CD4-positive, alpha-beta memory T cell (primary cell): ENCODE measurements at places on chromosomes 7 and 10. TPM values are rescaled to one million over a fixed set of nuclear protein-coding genes. Genes with fewer than 3 reads are reported as not detected.

MICALL2 gene
- total RNA-seq = 2.6 TPM

ZNRF2 gene
- 39.4 TPM for total RNA-seq

VGF gene
- total RNA-seq = not detected

ACTR3C gene
- 17.8 TPM for total RNA-seq

BTBD16 gene
- not detected for total RNA-seq

HOXA7 gene
- total RNA-seq = not detected

MET gene
- 0.47 TPM for total RNA-seq

HMX3 gene
- total RNA-seq = not detected

DNA sequence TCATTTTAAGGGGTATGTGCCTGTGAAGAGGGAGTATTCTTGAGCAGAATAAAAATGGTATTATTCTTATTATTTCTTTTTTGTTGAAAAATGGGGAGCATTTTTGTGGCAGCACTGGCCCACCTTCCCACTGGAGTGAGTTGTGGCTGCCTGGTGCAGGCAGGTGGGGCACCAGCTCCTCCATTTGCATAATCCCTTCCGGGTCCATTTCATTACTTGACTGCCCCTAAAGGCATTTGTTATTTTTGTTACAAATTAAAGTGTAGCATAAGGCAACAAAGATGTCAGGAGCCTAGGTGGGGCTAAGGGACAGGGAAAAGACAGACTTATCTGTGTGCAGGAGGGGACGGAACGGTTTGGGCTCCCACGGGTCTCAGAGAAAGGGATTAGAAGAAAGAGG lies 26.8 kb downstream of the GOLGA7B start:
- H3K27me3 ChIP-seq = no peaks in the 10 kb centered on the region
- H3K27ac ChIP-seq = no peak overlapping the region
- no peak for DNase-seq
- no peaks in the 10 kb centered on the region for H3K36me3 ChIP-seq

GRCh38 chr7:34396437-34397064 lies 261.5 kb upstream of the NPSR1 start:
- H3K4me3 ChIP-seq = no peak overlapping the region
- no peak overlapping the region for H3K27ac ChIP-seq
- no peaks in the 10 kb centered on the region for H3K27me3 ChIP-seq
- H3K4me1 ChIP-seq = no peaks in the 10 kb centered on the region

GRCh38 chr10:10786109-10787090 lies 231.3 kb upstream of the CELF2 start:
- H3K4me1 ChIP-seq = no peaks in the 10 kb centered on the region
- H3K27me3 ChIP-seq = no peaks in the 10 kb centered on the region
- H3K27ac ChIP-seq = no peak overlapping the region
- DNase-seq = no peak

- H3K4me3 ChIP-seq = no peak overlapping the region
- H3K27ac ChIP-seq = no peak overlapping the region
- no peak for DNase-seq
- no peaks in the 10 kb centered on the region for H3K4me1 ChIP-seq
- H3K36me3 ChIP-seq = no peaks in the 10 kb centered on the region
- H3K27me3 ChIP-seq = no peaks in the 10 kb centered on the region
These were observed 37.4 kb upstream of the CALD1 start for GRCh38 chr7:134741907-134742635.

- no peaks in the 10 kb centered on the region for H3K36me3 ChIP-seq
- H3K27me3 ChIP-seq = no peaks in the 10 kb centered on the region
- no peaks in the 10 kb centered on the region for H3K4me1 ChIP-seq
- H3K27ac ChIP-seq = no peak overlapping the region
- DNase-seq = no peak
These were observed 10.1 kb downstream of the TBC1D12 start for GRCh38 chr10:94412449-94412848.

DNA sequence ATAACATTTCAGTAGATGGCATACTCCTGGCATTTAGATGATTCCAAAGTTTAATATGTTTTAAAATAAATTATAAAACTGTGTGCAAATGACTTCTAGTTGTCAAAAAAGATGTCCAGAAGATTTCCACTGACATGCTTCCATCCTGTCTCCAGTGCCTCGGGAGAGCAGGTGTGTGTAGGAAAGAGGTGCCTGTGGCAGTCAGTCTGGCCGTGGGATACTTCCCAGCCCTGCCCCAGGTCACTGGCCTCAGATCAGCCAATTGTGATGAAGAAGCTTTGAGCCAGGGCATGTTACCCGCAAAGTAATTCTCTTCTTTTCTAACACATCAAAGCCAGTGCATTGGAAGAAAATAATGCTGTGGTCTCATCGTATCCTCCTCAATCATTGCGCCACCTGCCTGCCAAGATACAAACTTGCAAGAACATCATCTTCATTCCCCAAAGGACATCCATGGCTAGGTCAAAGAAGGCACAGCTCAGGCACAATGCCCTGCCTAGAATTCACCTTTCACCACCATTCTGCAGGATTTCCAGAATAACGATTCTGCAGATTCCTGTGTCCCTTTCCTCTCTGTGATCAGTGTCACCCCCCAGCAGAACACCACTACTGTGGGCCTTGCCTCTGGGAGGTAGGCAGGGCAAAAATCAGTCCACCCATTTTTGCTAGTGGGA lies 6.3 kb upstream of the KCNMA1 start:
- no peak overlapping the region for H3K4me3 ChIP-seq
- DNase-seq = no peak
- H3K27me3 ChIP-seq = peaks cover 5% of the 10 kb centered on the region
- H3K4me1 ChIP-seq = no peaks in the 10 kb centered on the region
- no peaks in the 10 kb centered on the region for H3K36me3 ChIP-seq

- no peaks in the 10 kb centered on the region for H3K27me3 ChIP-seq
- no peak overlapping the region for H3K27ac ChIP-seq
- no peak for DNase-seq
- H3K4me3 ChIP-seq = no peak overlapping the region
- H3K36me3 ChIP-seq = no peaks in the 10 kb centered on the region
These were observed 13.5 kb downstream of the MYOF start for GRCh38 chr10:93468461-93469213.

GRCh38 chr7:113394856-113395255 lies 276.5 kb upstream of the SMIM30 start:
- H3K27ac ChIP-seq = no peak overlapping the region
- no peak for DNase-seq
- no peaks in the 10 kb centered on the region for H3K36me3 ChIP-seq
- H3K4me3 ChIP-seq = no peak overlapping the region

DNA sequence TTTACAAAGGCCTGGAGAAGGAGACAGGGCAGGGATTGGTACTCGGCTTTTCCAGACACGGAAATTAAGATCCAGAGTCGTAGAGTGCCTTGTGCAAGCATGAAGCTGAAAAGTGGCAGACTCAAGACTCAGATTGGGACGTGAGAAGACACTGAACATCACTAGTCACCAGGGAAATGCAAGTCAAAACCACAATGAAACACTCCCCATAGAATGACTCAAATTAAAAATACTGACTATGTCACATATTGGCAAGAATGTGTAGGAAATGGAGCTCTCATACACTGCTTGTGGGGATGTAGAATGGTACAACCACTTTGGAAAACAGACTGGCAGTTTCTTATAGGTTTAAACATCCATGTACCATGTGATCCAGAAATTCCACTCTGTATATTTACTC lies 472.0 kb downstream of the RPS24 start:
- no peaks in the 10 kb centered on the region for H3K4me1 ChIP-seq
- H3K27ac ChIP-seq = no peak overlapping the region
- no peaks in the 10 kb centered on the region for H3K36me3 ChIP-seq
- no peaks in the 10 kb centered on the region for H3K27me3 ChIP-seq
- no peak for DNase-seq

DNA sequence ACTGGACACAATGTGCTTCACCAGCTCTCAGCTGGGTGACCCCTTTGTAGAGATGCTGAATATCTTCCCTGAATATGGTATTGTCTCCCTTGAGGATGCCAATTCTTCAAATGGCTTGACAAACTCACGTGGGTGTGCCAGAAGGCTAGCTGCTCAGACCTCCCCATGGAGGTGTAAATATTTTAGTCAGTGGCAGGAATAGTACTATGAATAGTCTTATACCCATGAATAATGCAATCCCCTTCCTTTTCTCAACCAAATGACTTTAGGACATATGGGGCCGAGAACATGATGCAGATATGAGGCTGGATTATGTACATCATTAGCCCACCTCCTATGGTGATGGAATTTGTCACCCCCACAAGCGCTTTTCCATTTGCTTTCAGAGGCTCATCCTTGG lies 401.8 kb downstream of the ADRA2A start:
- H3K36me3 ChIP-seq = no peaks in the 10 kb centered on the region
- H3K27ac ChIP-seq = no peak overlapping the region
- H3K4me3 ChIP-seq = no peak overlapping the region
- H3K4me1 ChIP-seq = no peaks in the 10 kb centered on the region

DNA sequence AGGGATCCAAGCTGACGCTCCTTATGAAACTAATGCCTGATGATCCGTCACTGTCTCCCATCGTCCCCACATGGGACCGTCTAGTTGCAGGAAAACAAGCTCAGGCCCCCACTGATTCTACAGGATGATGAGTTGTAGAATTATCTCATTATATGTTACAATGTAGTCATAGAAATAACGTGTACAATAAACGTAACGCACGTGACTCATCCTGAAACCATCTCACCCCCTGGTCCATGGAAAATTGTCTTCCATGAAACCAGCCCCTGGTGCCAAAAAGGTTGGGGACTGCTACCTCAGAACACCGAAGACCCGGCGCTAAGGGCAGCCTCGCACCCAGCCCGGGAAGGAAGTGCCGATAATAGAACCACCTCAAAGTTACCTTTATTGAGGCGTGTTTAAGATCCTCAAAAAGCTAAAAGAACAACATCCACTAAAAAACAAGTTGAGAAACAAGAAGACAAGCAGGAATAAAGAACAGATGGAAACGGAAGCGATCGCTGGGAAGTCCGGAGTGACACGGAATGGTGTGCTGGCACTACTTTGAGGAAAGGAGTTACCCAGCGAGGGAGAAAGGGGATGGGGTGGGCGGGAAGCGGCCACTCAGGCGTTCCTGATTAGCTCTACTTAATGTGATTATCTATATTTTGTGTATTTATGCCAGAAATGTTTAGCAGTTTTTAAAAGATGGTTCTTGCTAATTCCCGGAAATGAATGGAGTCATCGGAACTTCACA lies 50.1 kb upstream of the PRKAR1B start:
- DNase-seq = no peak
- H3K27ac ChIP-seq = no peak overlapping the region
- peaks cover 12% of the 10 kb centered on the region for H3K36me3 ChIP-seq
- no peak overlapping the region for H3K4me3 ChIP-seq
- H3K4me1 ChIP-seq = no peaks in the 10 kb centered on the region

- H3K36me3 ChIP-seq = no peaks in the 10 kb centered on the region
- H3K27ac ChIP-seq = no peak overlapping the region
- H3K27me3 ChIP-seq = no peaks in the 10 kb centered on the region
These were observed 55.0 kb downstream of the CDH23 start for GRCh38 chr10:71451754-71452153.

- no peaks in the 10 kb centered on the region for H3K27me3 ChIP-seq
- DNase-seq = no peak
- H3K4me1 ChIP-seq = no peaks in the 10 kb centered on the region
- H3K27ac ChIP-seq = no peak overlapping the region
- H3K36me3 ChIP-seq = peaks cover 62% of the 10 kb centered on the region
These were observed 33.9 kb downstream of the BNIP3 start for GRCh38 chr10:131947631-131948347.

DNA sequence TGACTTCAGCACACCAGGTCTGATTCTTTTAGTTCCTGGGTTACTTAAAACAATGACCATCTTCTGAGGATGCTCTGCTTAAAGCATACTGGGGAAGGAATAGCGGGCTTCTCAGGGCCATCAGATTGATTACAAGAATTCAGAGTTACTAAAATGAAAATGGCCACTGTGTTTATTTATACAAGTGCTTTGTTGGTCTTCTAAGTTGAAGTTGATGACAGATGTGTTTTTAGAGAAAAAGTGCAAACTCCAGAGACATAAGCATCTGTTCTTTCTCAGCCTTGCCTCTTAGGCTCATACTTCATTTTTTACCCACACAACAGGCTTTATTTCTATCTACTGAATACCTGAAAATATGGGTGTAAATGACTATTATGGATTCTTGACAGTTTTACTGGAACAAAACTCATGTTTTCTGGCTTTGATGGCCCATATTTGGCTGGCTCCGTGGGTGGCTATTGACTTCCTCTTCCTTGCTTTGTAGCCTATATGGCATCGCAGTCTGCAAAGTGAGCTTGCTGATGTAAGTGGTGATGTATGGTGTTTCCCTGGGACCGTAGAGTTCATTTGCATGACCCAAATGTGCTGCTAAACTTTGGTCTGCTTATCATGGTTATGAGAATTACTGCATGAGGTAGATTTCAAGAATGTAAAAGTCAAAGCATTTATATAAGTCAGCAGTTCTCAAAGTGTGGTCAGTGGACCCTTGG lies 121.3 kb downstream of the BMPER start:
- H3K27ac ChIP-seq = no peak overlapping the region
- DNase-seq = no peak
- no peak overlapping the region for H3K4me3 ChIP-seq
- H3K4me1 ChIP-seq = no peaks in the 10 kb centered on the region

DNA sequence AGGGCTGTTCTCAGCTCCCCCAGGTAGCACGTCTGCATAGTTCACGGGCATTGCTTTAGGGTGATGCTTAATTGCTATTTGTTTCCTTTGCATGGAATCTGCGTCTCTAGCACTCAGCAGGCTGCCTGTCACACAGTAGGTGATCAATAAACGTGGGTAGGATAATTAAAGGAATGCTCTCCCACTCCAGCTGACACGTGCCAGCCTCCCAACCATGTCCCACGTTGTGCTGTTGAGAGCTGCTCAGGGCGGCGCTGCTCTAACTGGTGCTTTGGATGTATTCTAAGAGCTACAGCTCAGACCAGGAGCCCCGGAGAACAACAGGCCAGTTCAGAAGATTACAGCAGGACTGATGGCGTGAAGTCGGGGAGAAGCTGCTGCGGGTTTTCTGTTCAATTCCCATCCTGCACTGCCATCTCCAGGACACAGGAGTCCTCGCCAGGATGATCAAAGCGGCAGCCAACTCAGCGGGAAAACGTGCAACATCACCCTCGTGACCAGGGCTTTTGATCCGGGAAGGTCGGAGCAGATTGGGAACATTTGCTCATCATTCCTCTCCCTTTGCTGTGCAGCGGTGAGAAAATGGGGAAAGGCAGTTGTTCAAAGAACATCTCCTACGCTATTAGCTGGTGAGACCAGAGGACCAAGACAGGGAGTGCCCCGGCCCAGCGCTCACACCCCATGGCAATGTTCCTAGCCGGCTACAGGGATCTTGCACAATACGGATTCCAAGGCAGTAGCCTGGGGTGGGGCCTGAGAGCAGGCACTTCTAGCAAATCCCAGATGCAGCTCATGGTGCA lies 50.5 kb upstream of the FOXK1 start:
- H3K4me1 ChIP-seq = no peaks in the 10 kb centered on the region
- no peaks in the 10 kb centered on the region for H3K27me3 ChIP-seq
- no peak overlapping the region for H3K4me3 ChIP-seq
- DNase-seq = no peak
- no peaks in the 10 kb centered on the region for H3K36me3 ChIP-seq

DNA sequence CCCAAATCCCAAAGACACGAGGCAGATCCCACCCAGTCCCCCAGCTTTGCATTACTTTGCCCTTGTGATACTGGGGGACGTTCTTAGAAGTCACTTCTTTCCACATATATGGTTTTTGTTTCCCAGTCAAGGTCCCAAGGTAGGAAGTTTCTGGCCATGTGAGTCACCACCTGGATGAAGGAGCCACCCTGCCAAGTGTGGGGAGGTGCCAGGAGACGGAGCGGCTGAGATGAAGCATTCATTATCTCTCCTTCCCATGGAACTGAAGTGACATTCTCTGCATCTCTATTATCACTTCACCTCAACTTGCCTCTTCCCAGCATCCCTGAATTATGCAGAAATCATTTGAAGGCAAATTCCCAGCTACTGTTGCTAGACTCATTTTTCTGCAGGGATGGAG lies 136.2 kb upstream of the INSYN2A start:
- no peak overlapping the region for H3K27ac ChIP-seq
- DNase-seq = no peak
- H3K36me3 ChIP-seq = no peaks in the 10 kb centered on the region
- H3K4me3 ChIP-seq = no peak overlapping the region
- no peaks in the 10 kb centered on the region for H3K27me3 ChIP-seq
